Stimulated activated CD4-positive, alpha-beta T cell treated with anti-CD3 and anti-CD28 coated beads, TNF-alpha, amount 100 ng/mL, for 24 hours (primary cell): ENCODE measurements at places on chromosomes 4 and X.

DNA sequence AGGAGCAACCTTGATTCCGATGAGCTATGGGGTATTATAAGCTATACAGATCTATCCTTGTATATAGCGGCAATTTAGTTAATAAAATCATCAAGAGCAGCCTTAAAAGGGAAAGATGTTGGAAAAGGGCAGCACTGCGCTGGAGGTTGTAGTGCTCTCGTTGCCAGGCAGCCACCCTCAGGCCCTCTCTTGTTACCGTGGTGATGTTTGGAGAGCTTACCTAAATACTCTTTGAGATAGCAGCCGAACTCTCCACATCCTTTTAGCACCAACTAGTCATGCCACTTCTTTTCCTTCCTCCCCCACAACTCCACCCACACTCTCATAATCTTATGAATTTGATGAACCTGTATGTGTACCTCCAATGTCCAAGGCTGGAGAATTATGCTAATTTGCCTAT is 3.8 kb upstream of the RADX start:
- DNase-seq, result no peak

GRCh38 chr4:163755013-163755412 is 260.5 kb downstream of the TMA16 start:
- DNase-seq, result no peak

GRCh38 chrX:23497919-23498318 is 163.3 kb downstream of the PTCHD1 start:
- DNase-seq, result no peak

DNA sequence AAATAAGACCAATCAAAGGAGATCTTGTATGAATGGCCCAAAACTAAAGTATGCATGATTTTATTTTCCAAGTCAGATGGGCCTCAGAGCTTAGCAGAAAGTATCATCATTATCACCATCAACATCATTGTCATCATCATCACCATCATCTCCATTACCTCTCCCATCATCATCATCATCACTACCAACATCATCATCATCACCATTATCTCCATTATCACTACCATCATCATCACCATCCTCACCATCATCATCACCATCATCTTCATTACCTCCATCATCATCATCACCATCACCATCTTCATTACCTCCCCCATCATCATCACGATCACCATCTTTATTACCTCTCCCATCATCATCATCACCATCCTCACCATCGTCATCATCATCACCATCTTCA is 363.9 kb downstream of the DHRSX start:
- no peak for DNase-seq
